Activated CD4-positive, alpha-beta T cell treated with anti-CD3 and anti-CD28 coated beads, Interleukin-2, amount 50 U/mL, for 1 hour (primary cell): ENCODE measurements at places on chromosomes 4 and X.

- DNase-seq: no peak
Measured at GRCh38 chrX:24117258-24117657, 32.3 kb upstream of the ZFX start.

GRCh38 chr4:105895583-105896460, 551 bp downstream of the NPNT start:
- DNase-seq: no peak

DNA sequence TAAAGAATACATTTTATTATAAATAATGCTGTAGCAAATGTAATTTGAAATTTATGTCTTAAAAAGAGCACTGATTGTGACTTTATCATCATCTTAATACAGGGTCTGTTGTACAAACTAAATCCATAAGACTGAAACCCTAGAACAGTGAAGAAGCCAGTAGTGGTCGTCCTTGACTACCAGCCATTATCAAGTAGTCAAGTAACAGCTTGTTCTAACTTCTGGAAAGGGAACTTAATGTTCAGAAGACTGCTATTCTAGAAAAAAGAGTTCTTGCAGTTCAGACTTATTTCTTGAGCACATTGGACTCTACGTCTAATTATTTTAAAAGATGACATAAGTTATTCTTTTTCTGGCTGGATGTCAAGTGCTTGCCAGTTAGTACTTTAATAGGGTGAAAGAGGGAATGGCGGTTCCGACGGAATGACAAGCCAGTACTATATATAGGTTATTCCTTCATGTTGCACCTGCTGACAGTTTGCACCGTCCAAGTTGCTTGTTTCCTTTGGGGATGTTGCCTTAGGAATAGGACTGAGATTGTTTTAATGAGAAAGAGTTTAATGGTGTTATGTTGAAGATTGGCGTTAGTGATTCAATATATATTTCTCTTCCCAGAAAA, 109.9 kb downstream of the RAPGEF2 start:
- no peak for DNase-seq

DNA sequence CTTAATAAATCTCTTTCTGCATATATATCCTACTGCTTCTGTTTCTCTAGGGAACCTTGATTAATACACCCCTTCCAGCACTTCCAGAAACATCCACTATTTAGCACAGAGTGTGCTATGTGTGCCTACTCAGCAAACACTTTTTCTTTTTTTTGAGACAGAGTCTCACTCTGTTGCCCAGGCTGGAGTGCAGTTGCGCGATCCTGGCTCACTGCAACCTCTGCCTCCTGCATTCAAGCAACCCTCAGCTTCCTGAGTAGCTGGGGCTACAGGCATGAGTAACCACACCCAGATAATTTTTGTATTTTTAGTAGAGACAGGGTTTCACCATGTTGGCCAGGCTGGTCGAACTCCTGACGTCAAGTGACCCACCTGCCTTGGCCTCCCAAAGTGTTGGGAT, 266.9 kb upstream of the DIAPH2 start:
- DNase-seq: no peak

GRCh38 chrX:7143941-7144525, 3.5 kb upstream of the STS start:
- DNase-seq: no peak

GRCh38 chr4:27666943-27667342, 806.3 kb downstream of the STIM2 start:
- DNase-seq: no peak

- no peak for DNase-seq
Measured at GRCh38 chr4:133389029-133389428, 239.9 kb downstream of the PCDH10 start.

- DNase-seq: no peak
Measured at GRCh38 chr4:1766106-1767060, 26.7 kb upstream of the FGFR3 start.

GRCh38 chrX:46575586-46575985, 2.0 kb downstream of the CHST7 start:
- DNase-seq: no peak

DNA sequence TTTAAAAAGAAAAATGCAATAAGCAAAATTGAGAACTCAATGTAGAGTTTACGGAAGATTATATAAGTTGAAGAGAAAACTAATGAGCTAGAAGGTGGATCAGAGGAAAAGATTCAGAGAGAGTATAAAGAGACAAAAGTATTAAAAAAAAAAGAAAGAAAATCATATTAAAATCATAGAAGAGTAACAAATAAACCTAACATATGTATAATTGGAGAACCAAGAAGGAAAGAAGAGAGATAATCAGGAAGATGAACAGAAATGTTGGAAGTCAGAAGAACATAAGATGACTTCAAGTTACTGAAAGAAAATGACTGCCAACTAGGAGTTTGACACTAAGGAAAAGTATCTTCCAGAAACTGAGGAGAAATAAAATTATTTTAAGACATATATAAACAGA, 34.3 kb upstream of the ANTXR2 start:
- DNase-seq: no peak

DNA sequence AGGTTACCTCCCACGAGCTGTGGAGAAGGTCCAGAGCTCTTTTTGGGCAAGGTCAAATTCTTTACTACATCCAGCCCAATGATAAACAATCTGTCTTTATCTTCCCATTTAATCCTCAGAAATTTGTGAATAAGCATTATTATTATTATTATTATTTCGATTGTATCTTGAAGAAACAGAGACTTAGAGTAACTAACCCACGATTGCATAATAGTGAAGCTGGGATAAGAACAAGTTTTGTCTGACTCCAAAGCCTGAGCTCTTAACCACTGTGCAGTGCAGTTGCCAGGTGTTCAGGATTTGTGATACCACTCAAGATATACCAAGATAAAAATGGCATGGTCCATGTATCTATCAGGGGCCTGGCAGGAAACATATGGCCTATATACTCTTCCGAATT, 166.5 kb upstream of the LDB2 start:
- no peak for DNase-seq

DNA sequence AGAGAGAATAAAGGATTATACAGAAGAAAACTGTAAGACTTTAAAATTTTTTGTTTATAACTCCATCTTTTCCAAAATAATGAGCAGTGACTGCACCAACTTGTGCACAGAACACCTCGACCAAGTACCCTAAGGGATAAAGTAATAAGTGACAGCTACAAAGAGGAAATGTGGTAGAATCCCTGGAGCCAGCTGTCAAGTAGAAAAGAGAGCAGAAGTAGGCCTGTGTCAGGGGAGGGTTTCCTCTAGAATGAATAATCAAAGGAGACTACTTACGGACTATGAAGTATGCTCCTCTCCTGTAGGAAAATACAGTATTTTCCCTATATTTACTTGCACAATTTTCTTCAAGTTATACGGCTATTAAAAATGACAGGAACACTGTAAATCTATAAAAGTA, 1.2 kb downstream of the EIF1AX start:
- DNase-seq: no peak

DNA sequence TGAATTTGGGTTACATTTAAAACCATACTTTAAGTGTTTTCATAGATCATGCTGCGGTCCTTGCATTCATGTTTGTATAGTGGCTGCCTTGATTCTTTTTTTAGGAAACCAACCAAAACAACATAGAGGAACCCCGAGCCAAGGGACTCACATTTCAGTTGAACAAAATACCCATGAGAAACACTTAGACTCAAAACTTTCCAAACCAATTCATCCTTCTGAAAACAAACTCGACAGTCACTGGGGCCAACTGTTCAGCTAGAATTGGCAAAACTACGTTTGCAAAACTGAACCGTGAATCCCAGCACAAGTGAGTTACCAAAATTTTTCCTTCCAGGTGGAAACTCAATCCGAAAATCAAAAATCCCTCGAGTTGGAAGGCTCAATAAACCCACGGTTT, 1.4 kb downstream of the ADGRA3 start:
- DNase-seq: no peak

DNA sequence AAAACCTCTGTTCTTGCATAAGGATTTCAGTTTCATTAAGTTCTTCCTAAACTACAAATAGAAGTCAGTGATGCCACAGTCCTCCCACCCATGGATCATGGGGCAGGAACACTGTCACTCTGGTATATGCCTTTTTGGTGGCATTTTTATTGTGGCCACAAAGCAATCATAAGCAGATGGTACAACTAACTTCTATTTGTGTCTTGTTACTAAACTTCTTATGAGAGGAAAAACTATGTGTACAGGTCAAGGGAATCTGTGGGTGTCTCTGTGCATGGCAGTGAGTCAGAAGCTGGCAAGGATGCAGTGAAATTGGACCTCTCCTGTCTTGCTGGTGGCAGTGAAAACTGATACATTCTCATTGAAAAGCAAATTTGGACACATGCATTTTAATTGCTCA, 245.0 kb upstream of the GPC4 start:
- no peak for DNase-seq

DNA sequence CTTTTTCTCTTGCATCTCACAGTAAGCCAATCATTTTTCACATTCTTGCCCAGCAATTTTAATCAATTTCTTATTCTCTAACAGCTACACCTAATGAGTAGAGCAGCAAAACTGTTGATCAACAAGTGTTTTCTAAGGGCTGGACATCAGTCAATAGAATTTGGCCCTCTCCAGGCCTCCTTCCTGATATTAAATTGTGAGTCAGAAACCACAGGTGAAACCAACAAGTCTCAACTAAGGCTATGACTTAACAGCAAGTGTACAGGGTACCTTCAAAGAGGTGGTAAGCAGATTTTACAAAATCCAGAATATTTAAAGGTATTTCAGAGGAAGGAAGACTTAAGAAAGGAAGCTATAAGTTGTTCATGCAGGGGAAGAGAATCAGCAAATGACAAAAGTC, 156.5 kb upstream of the ARHGAP24 start:
- no peak for DNase-seq

GRCh38 chrX:18017411-18017810, 156.3 kb upstream of the RAI2 start:
- DNase-seq: no peak

- no peak for DNase-seq
Measured at GRCh38 chrX:10569946-10570345, 50.4 kb downstream of the MID1 start.

DNA sequence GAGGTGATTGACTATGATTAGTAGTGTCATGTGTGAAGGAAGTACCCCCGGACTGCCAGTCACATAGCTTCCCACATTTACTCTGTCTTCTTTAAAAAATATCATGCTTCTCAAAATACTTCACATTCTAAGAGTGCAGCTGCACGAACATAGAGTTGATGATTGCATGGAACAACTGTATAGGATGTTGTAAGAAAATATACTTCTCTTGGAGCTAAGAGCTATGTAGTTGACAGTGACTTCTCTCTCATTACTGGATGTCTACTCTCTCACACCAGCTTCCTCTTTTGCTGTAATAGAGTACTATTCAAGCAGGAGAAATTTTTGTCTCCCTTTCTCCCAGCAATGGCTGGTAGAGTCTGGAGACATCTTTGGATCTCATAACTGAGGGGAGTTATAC, 99.4 kb upstream of the PUDP start:
- no peak for DNase-seq

GRCh38 chrX:73215246-73215645, 595 bp upstream of the NAP1L2 start:
- DNase-seq: peak; percentile 1

DNA sequence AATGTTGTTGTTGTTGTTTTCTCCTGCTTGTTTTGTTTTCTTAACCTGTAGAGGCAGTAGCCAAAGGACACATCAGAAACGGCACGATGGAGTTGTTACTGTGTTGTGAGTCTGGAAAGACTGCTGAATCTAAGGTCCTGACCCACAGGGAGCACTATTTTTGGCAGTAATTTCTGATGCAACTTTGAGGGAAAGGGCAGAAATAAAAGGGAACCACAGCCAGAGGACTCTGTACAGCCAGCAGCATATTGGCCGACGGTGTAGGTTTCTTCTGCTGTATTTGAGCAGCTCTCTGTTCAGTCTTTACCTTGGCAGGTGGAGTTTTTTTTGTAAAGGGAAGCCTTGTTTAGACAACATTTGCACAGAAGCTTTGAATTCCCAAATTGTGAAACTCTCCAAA, 203.0 kb upstream of the GPR101 start:
- DNase-seq: no peak
